ENCODE measurements at places on chromosomes 1 and 21.

- DNase-seq: no peak
Observed at GRCh38 chr1:68848017-68848416, 351.1 kb upstream of the DEPDC1 start.

DNA sequence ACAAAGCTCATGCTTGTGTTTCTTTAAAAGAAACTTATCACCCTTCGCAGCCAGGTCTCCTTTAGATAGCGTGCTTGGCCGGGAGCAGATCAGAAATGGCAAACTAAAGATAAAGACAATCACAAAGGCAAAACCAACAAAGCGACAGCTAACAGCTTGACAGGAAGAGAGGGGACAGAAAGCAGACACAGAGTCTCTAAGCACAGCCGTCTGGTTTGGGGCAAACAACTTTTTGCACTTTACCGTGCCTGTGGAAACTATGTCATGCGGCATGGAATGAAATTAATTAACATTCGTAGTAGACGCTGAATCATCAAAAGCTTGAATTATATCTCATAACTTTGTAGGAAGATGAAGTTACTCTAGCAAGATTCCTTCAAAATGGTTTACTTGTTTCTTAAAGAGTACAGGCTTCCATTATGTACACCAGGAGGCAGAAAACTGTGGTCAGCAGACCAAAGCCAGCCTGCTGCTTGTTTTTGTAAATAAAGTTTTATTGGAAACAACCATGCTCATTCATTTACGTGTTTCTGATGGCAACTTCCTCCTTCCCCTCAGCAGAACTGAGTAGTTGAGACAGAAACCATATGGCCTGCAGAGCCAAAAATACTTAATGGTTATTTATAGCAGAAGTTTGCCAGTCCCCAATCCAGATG, 183.2 kb downstream of the KIF26B start:
- no peak for DNase-seq

DNA sequence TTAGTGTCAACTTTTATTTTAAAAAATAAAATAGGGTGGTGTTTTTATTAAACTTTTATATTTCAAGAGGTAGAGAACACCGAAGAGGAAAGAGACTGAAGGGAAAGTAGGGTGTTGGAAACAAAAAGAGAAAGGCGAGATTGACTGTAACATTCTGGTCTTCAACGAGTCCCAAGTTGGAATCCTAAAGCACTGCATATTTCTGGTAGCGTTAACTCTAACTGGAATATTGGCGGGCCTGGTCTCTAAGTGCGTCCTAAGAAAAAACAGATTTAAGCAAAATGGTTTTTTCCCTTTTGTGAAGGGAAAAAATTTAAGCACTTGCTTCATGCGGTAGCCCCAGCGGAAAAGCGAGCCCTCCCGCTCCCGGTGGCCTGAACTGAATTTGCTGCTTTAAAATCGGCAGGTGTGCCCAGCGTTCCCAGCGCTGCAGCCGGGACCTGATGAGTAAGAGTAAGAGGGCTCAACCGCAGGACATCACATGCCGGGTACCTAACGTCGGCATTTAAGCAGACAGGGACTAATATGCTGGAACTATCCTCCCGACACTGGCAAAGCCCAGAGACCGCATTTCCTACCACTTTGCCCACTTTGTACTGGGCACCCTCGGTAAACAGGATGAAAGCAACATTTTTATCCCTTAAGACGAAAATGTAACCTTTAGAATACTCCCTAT, 30.5 kb upstream of the NFIA start:
- DNase-seq: no peak

DNA sequence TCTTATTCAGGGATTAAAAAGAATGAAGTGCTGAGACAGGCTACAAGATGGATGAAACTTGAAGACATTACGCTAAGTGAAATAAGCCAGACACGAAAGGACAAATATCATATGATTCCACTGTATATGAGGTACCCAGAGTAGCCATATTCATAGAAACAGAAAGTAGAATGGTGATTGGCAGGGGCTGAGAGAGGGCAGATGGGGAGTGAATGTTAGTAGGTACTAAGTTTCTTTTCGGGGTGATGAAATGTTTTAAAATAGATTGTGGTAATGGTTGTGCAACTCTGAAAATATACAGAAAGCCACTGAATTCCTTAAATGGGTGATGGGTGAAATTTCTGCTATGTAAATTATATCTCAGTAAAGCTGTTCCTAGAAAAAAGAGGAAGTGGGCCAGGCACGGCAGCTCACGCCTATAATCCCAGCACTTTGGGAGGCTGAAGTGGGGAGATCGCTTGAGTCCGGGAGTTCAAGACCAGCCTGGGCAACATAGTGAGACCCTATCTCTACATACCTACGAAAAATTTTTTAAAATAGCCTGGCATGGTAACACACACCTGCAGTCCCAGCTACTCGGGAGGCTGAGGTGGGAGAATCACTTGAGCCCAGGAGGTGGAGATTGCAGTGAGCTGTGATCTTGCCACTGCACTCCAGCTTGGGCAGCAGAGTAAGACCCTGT, 15.9 kb downstream of the SLC27A3 start:
- DNase-seq: no peak

DNA sequence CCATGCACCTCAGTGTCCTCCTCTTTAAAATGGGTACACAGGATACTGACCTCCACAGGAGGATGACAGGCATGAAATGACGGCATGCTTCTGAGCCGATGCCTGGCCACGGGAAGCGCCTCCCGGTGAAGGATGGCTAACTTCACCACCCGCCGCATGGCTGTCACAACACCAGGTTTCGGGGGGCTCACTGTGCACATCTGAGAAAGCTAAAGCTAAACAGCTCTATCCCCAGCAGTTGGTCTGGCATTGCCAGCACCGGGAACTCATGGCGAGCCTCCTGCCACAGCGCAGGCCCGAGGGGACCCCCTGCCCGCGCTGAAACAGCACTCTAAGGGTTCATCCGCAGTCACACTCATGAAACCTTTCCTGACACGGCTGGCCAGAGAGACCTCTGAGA, 16.0 kb downstream of the NPHP4 start:
- DNase-seq: no peak

DNA sequence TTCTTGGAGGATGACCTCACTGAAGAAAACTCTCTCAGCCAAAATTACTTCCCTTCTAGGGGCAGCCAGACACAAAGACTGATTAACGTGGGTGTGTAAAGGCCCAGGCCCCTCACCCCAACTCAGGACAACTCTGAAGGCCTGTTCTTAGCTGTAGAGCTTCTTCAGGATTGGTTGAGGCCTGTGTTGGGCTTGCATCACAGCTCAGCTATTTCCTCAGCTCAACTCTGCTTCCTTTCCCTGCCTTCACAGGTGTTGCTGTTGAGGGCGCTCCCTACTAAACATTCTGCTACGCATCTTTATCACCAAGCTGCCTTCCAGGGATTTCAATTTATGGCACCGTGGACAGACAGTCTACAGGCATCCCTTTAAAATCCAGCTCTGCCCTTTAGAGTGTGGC, 36.8 kb downstream of the MAB21L3 start:
- no peak for DNase-seq

DNA sequence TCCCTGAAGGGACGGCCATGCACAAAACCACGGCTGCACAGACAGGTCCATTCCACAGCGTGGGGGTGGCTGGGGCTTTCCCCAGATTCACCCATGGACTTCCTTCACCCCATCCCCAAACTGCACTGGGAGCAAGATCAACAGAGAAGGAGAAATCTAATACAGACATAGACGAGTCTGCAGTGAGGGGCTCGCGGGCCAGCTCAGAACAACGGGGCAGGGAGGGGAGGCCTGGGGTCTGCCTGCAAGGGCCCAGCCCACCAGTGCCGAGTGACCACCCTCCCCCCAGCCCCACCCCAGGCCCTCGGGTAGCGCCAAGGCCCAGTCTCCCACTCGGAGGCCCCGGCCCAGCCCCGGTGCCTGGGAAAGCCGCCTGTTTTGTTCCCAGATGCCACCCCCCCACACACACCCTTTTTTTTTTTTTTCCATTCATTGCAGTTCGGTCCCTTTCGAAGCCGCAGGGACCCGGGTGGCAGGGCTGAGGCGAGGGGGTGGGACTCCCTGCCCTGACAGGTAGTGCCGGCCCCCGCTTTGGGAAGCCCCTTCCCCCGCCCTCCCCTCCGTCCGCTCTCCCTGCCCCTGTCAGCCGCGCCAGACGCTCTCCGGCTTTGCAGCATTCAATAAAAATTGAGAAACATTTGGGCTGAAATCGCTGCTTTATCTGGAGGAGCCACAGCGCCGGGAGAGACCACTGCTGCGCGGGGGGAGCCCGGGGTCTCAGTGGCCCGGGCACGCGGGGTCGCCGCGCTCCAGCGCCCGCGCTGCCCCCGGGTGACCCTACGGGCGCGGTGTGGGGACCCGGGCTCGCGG, 543 bp upstream of the EPHB2 start:
- no peak for DNase-seq

DNA sequence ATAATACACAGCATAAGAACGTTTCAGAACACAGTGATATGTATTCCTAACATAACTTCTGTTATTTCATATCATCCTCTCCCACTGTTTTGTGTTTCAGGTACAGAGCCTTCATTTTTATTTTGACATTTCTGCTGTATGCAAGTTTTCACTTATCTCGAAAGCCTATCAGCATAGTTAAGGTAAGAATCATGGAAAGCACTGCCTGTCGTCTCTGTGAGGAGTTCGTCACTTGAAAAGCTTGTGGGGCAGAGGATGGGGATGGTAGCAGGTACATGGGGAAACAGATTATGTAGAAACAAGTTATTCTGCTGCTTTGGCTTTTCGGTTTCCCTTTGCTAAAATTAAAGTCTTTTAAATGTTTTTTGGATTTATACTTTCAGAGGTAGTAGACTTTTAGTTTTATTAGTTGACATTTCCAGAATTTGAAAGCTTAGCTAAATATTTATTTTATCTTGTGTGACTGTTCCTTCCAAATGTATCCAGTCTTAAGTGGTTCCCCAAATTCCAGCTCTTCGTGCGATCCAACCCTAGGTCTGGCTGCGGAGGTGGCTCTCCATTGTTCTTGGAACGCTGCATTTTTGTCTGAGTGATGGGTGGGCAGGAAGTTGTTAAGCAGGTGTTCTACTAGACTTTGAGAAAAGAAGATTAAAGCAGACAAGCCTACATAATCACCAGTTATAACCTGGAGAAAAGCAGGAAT, 12.2 kb downstream of the SLC37A1 start:
- DNase-seq: no peak

GRCh38 chr21:16579538-16579937, 849.8 kb downstream of the USP25 start:
- DNase-seq: no peak

GRCh38 chr1:155893389-155894142, 17.6 kb downstream of the RIT1 start:
- no peak for DNase-seq

- DNase-seq: no peak
Observed at GRCh38 chr1:28286111-28286510, 26.8 kb downstream of the SESN2 start.

- no peak for DNase-seq
Observed at GRCh38 chr1:38336301-38336923, 289.8 kb upstream of the POU3F1 start.

GRCh38 chr1:109784551-109785252, 21.0 kb upstream of the EPS8L3 start:
- DNase-seq: no peak

DNA sequence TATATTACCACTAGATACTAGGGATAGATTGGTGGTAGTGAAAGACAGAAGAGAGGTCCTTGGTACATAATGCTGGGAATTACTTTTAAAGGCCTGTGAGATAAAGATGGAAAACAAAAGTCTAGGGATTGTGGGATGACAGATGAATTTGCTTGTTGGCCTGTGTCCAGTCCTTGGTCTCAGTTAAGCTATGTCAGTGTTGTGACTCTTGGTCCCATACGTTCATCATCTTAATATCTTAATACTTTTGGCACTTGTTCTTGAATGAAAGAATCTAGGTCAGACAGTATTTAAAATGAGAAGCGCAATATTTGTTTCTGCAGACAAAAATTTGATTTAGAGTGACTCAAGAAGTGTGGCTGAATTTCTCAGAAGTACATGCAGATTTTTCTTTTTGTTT, 7.6 kb downstream of the RPL5 start:
- DNase-seq: no peak

DNA sequence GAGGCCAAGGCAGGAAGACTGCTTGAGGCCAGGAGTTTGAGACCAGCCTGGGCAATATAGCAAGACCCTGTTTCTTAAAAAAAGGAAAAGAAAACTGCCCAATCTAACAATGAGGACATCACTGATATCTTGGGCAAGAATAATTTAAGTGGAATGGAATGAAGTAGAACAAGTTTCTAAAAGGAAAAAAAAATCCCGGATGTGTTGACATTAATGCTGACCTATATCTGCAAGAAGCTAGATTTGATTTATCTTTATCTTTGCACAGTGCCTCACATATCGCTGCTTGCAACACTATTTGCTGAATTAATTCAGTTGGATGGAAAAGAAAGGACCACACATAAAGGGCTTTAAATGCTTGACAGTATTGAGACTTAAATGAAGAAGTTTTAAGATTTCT, 27.8 kb downstream of the DIPK1A start:
- no peak for DNase-seq

- no peak for DNase-seq
Observed at GRCh38 chr1:220741825-220742224, 6.3 kb upstream of the MTARC2 start.

GRCh38 chr1:180925471-180926051, 12.9 kb downstream of the KIAA1614 start:
- no peak for DNase-seq

DNA sequence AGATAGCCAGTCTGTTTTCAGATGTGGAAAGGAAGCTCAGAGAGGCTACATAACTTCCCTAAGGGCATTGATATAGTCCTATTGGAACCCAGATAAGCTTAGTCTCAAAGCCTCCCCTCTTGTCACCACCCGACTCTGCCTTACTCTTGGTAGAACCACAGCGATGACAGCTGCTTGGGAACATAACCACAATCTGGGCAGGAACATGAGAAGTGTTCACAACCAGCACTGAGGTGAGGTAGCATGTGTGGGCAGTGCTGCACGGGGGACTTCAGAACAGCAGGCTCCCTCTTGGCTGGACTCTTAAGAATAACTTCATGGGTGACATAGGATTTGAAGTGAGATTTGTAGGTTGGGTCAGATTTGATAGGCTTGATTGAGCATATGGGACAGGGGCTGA, 9.3 kb upstream of the S100A10 start:
- DNase-seq: no peak

- DNase-seq: peak; percentile 81
Observed at GRCh38 chr1:160768295-160768657, 27.7 kb upstream of the LY9 start.

GRCh38 chr1:206979379-206980043, 9.3 kb upstream of the FCAMR start:
- no peak for DNase-seq

- DNase-seq: no peak
Observed at GRCh38 chr1:69120817-69121216, 446.9 kb upstream of the LRRC7 start.

GRCh38 chr1:155166471-155167165, 6.5 kb downstream of the KRTCAP2 start:
- DNase-seq: no peak

- DNase-seq: no peak
Observed at GRCh38 chr1:231590453-231591198, 36.0 kb upstream of the DISC1 start.

DNA sequence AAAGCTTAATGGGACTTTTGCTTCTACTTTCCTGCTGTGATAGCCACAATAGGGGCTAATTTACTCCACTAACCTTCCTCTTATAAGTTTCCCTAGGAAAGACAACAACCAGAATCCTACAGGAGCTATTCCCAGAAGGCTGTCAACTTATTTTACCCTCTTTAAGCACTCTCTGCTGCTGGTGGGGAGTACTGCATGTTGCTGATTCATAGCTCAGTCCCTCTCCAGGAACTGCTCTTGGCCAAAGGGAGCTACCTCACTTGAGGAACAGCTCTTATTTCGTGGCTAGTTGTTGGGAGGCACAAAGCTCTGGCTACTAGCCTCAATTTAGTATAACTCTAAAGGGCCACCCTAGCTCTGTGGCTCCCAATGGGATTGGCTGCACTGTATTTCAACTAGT, 37.2 kb downstream of the ADSS2 start:
- no peak for DNase-seq

Data from stimulated activated CD4-positive, alpha-beta T cell treated with anti-CD3 and anti-CD28 coated beads, TNF-alpha, amount 100 ng/mL, for 48 hours (primary cell).